ENCODE measurements at places on chromosomes 5 and 9. TPM values are rescaled to one million over a fixed set of nuclear protein-coding genes. Genes with fewer than 3 reads are reported as not detected.

GRM6 gene
- total RNA-seq = not detected

DNA sequence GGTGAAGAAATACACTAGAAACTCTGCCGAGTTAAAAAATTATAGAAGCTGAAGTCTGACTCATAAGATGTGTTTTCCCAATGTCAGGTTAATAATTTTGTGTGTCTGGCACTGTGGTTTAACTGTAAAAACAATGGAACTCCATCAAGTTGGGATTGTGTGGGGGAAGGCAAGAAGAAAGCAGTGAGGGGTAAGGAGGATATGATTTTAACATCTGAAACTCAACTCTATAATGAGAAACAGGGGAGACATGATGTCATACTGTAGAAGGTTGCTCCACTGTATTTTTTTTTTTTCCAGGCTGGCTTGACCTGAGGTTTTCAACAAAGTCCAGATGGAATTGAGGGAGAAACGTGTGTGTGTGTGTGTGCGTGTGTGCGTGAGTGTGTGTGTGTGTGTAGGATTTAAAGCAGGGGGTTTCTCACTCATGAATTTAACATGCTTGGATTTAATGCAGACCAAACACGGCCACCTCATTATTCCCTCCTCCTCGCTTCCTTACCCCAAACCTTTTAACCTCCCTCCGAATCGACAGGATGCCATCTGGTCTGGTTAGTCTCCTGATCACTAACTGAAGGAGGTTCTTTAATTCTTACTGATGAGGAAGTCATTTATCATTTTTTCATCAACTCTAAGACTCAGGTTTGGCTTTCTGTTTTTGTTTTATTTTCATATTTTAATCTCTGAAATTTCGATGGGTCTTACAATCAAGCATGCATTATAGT lies 140.2 kb upstream of the LPAR1 start:
- no peak for DNase-seq

C9orf153 gene
- total RNA-seq = 0.28 TPM

- no peak for DNase-seq
Measured at GRCh38 chr9:126431077-126431742, 104.6 kb downstream of the MVB12B start.

- DNase-seq = no peak
Measured at GRCh38 chr9:25990376-25990775, 312.1 kb upstream of the TUSC1 start.

NR2F1 gene
- 31.5 TPM for total RNA-seq

GRCh38 chr5:80041527-80041926 lies 6.4 kb downstream of the THBS4 start:
- DNase-seq = no peak

GRCh38 chr5:173794901-173795416 lies 93.2 kb upstream of the CPEB4 start:
- no peak for DNase-seq

DNA sequence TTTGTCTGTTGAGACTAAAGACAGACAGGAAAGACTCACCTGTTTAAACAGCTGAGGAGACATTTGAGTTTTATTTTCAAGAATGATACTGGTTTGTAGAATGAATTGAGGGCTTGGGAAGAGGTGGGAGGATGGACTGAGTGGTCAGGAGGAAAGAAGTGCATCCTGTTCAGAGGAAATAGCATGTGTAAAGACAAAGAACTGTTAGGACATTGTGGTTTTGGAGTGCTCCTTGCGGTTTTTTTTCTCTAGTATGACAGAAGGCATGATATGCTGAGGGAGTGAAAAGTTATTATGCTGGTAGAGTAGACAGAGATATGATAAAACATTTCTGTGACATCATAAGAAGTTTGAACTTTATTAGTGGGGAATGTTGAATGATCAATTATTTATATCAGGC lies 270.7 kb upstream of the ELAVL2 start:
- no peak for DNase-seq

- DNase-seq = no peak
Measured at GRCh38 chr9:116490321-116490720, 196.8 kb upstream of the TRIM32 start.

SLC22A5 gene
- 9.6 TPM for total RNA-seq

GRCh38 chr9:6443661-6444060 lies 30.7 kb downstream of the UHRF2 start:
- no peak for DNase-seq

DNA sequence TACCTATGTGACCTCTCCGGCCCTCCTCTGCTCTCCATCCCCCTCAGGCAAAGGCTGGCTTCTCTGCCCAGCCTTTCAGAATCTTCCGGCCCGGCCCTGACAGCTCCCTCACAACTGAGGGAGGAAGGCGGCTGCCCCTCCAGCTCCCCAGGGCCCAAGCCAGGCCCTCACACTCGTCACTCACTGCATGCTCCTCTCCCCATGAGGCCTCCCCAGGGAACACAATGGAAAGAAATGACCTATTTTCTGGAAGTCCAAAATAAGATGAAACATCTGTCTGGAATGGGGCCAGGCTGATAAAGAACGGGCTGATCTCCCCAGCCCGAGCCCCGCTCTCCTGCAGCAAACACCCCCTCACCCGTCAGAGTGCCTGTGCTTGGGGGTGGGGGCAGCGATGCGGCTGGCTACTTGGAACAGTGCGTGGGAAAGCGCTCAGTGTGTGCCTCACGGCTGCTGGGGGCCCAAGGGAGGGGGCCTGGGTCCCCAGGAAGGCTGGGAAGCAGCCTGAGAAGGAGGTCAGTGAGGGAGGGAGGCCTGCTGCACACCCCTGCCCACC lies 11.3 kb downstream of the PDGFRB start:
- DNase-seq = no peak

PCSK1 gene
- 18.5 TPM for total RNA-seq

- DNase-seq = no peak
Measured at GRCh38 chr9:72650206-72650605, 128.8 kb downstream of the TMC1 start.

- DNase-seq = no peak
Measured at GRCh38 chr5:75951158-75951557, 132.0 kb upstream of the SV2C start.

TAF11L4 gene
- total RNA-seq = not detected

- no peak for DNase-seq
Measured at GRCh38 chr9:6625363-6625762, 20.2 kb downstream of the GLDC start.

DNA sequence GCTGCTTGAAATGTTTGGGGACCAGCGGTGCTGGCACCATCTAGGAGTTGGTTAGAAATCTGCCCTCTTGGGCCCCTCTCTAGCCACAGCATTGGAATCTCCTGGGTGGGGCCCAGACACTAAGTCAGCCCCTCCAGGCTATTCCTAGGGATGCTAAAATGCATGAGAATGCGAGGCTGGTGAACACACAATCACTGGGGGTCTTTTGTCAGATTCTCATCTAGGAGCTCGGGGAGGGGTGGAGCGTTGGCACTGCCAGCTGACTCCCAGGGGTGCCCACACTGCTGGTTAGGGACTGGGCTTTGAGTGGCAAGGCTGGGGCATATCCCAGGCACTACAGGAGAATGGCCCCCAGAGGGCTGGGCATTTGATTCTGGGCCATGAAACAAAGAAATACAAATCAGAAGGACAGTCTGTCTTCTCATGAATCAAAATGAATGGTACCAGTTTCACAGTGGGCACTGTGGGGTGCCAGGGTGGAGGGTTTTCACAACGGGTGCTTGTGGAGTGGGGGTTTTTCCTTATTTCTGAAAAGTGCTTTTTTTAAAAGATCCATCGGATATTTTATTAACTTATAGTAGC lies 127.8 kb upstream of the RAPGEF1 start:
- peak; percentile 54 for DNase-seq

SPINK4 gene
- not detected for total RNA-seq

DNA sequence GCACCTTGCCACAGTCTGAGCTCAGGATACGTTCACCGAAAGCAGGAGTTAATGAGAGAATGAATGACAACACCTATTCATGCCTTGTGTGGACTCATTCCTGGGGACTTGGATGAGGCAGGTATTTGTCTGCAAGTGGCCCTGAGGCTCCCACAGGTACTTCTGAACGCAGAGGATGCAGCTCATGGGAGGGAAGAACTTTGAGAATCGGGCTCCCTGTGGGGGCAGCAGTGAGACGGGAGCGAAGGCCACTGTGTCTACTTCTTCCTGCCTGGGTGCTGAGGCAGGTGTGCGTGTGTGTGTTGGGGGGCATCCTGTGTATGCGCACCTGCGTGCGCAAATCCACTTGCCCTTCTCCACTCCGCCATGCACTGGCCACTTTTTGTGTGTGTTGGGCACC lies 42.2 kb downstream of the PTPN3 start:
- DNase-seq = no peak

- DNase-seq = no peak
Measured at GRCh38 chr5:79642210-79642609, 30.0 kb downstream of the TENT2 start.

GRCh38 chr9:105436783-105437182 lies 11.1 kb upstream of the FSD1L start:
- DNase-seq = no peak

GRCh38 chr9:83219154-83219923 lies 156.4 kb upstream of the RASEF start:
- peak; percentile 91 for DNase-seq

- no peak for DNase-seq
Measured at GRCh38 chr5:124927735-124928134, 181.3 kb upstream of the ZNF608 start.

DNA sequence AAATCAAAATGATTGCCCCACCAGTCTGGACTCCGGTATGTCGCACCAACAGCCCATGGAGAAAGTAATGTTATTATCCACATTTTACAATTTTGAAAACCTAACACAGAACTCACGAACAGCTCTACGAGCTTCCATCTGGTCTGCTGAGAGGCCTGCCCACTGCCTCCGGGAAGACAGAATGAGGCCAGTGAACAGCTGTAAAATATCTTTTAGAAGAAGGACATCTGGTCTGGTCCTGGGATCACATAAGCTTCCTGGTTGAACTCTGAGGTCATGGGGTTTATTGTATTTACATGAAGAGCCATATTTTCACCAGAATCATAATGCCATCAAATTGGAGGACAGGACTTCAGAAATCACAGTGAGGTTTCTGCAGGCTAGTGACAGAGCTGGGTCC lies 89.0 kb downstream of the FRMD3 start:
- no peak for DNase-seq

DNA sequence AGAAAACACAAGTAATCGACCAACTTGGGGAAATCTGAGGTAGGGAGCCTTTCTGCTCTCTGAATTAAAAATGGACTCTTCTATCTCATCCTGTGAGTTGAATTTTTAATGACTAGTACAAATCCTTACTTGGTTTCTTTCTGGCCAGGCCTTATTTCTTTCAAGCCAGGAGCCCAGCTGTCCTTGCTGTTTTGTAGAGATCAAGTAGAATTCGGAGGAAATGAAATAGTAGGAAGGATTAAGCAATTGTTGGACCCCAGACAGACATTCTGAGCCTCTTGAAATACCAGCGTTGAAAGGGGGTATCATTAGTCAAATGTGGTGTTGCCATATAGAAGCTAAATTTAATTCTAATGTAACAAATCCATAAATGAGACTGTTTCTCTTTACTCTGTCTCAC lies 53.7 kb upstream of the SMIM15 start:
- DNase-seq = no peak

DNA sequence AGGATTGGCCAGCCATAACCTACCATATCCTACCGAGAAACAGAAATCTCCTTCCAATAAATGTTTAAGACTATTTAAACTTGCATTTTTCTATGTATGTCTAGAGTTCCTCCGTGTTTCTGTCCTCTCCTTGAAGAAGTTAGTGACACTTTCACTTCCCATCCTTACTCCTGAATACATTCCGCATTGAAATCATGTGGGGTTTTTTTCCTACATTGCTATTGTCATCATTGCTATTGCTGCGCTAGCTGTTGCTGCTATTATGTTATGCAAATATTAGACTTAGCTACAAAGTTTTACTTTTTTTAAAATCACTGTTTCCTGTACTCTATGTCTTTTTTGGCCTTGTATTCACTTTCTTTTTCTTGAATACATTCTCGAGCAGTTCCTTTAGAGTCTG lies 83.3 kb upstream of the NEK6 start:
- DNase-seq = no peak

DNA sequence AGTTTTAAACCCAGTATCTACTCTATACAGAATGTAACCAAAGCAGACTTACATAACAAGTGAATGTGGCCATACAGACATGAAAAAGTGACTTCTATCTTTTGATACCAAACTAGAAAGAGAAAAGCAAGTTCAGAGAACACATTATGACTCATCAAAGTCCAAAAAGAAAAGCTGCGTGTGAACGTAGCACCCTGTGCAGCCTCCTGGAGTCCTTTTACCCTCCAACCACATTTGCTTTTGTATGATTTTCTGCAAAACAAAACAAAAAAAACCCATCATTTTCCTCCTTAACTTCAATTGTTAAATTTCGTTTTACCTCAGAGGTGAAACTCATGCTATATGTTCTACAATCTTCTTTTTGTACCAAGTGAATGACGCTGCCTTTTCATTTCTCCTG lies 2.8 kb upstream of the SMARCA2 start:
- no peak for DNase-seq

DNA sequence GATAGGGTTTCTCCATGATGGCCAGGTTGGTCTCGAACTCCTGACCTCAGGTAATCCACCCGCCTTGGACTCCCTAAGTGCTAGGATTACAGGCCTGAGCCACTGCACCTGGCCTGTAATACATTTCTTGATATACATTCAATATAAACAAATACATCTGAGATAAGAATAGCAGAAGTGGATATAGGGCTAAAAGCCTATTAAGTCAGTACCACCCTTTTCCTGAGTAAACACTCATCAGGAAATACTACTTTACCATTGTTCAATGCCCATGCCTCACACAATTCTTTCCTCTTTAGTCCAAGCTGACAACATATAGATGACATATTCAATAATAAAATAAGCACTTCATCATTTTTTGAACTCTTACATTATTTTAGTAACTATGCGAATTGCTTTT lies 64.8 kb downstream of the MRPS27 start:
- no peak for DNase-seq

GRCh38 chr5:40490464-40491111 lies 189.1 kb upstream of the PTGER4 start:
- no peak for DNase-seq

DNA sequence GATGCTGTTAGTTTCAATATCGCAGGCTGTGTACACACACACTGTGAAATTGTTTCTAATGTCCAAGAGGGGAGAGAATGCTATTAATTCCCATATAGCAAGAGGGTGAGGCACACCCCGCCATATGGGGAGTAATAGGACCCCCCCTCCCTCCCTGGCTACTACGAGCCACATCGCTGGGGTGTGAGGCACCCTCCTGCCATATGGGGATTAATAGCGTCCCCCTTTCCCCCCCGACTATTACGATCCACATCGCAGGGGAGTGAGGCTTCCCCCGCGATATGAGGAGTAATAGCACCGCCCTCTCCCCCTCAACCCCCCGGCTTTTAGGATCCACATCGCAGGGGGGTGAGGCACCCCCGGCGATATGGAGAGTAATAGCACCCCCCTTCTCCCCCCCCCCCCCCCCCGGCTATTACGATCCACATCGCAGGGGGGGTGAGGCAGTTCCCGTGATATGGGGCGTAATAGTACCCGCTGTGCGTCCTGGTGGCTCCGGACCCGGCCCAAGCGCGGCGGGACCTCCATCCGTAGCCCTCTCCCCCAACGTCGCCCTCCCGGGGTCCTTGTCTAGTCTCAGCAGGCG lies 494 bp upstream of the STK32A start:
- DNase-seq = no peak

GRCh38 chr9:91395553-91396471 lies 27.8 kb downstream of the NFIL3 start:
- DNase-seq = no peak

Measured in posterior vena cava (tissue), 2 donors.